ENCODE measurements at places on chromosomes 6 and 20.

DNA sequence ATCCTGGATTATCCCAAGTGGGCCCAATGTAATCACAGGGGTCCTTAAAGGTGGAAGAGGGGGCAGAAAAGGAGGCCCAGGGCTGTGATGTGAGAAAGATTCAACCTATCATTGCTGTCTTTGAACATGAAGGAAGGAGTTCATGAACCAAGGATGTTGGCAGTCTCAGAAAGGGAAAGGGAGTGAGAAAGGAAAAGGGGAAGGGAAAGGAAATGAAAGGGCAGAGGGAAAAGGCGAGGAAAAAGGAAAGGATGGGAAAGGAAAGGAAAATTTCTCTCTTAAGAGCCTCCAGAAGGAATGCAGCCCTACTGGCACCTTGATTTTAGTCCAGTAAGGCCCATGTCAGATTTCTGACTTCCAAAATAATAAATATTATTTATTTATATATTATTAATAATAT is 687.8 kb downstream of the COL12A1 start:
- no peak for DNase-seq
- no peak overlapping the region for H3K4me3 ChIP-seq
- no peaks in the 10 kb centered on the region for H3K36me3 ChIP-seq
- no peaks in the 10 kb centered on the region for H3K4me1 ChIP-seq
- no peak overlapping the region for H3K27ac ChIP-seq
- H3K27me3 ChIP-seq = no peaks in the 10 kb centered on the region

DNA sequence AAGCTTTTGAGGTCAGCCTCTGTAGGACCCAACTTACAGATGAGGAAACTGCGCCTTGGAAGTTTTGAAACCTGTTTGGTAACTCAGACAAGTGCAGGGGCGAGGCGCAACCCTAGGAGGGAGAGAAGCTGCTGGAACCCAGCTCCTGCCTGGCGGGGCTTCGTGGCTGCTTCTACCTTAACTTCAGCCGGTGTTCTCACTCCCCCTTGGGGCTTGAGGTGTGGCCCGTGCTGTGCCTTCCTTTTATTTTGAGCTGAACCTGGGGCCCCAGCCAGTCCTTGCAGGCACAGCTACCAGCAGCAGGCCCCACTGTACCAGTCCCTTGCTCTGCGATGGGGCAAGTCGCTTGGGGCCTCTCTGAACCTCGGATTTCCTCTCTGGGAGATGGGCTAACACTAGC is 12.0 kb downstream of the RBM38 start:
- peaks cover 60% of the 10 kb centered on the region for H3K36me3 ChIP-seq
- DNase-seq = no peak
- no peak overlapping the region for H3K4me3 ChIP-seq
- no peaks in the 10 kb centered on the region for H3K27me3 ChIP-seq

DNA sequence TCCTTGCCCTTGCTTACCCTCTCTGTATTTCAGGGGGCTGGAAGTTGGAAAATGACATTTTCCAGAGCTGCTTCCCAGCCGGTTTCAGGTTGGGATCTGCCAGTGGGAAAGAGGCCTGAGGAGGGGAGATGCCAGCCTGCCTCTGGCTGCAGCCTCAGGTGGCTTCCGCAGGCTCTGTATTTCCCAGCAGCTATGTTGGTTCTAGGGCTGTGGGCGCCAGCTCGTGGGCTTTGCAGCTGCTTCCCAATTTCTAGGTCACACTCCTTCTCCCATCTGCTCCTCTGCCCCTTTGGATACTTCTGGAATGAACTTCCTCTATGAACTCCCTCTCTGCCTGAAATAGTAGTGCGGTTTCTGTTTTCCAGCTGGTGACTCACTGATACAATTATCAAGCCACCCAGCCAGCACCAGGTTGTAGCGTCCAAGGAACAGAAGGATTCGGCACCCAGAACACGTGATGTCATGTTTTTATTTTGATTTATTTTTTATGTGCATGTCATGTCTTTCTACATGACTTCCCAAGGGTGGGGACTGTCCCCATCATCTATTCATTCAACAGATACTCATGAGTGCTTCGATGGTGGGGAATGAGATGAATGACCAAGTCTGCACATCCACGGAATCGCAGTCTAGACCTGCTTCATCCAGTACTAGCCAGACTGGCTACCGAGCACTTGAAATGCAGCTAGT is 38.0 kb downstream of the TGM2 start:
- no peak overlapping the region for H3K4me3 ChIP-seq
- H3K36me3 ChIP-seq = no peaks in the 10 kb centered on the region
- H3K27ac ChIP-seq = no peak overlapping the region
- H3K27me3 ChIP-seq = peaks cover 5% of the 10 kb centered on the region

GRCh38 chr6:138231381-138231886 is 13.1 kb upstream of the PBOV1 start:
- peaks cover 46% of the 10 kb centered on the region for H3K4me1 ChIP-seq
- no peaks in the 10 kb centered on the region for H3K36me3 ChIP-seq
- H3K4me3 ChIP-seq = no peak overlapping the region
- H3K27ac ChIP-seq = no peak overlapping the region
- no peak for DNase-seq
- peaks cover 3% of the 10 kb centered on the region for H3K27me3 ChIP-seq

GRCh38 chr6:78605909-78606446 is 261.4 kb upstream of the IRAK1BP1 start:
- H3K4me3 ChIP-seq = no peak overlapping the region
- no peak overlapping the region for H3K27ac ChIP-seq

- H3K4me1 ChIP-seq = peaks cover 62% of the 10 kb centered on the region
- no peak overlapping the region for H3K27ac ChIP-seq
- H3K27me3 ChIP-seq = no peaks in the 10 kb centered on the region
- peak overlapping the region; percentile 90 for H3K4me3 ChIP-seq
- peaks cover 10% of the 10 kb centered on the region for H3K36me3 ChIP-seq
- DNase-seq = no peak
These were observed 5.6 kb downstream of the ARID1B start for GRCh38 chr6:156782691-156783320.

- no peak overlapping the region for H3K4me3 ChIP-seq
- peaks cover 13% of the 10 kb centered on the region for H3K27me3 ChIP-seq
- DNase-seq = no peak
- no peaks in the 10 kb centered on the region for H3K36me3 ChIP-seq
- peaks cover 5% of the 10 kb centered on the region for H3K4me1 ChIP-seq
- H3K27ac ChIP-seq = no peak overlapping the region
These were observed 161.1 kb upstream of the CARMIL1 start for GRCh38 chr6:25118038-25118437.

DNA sequence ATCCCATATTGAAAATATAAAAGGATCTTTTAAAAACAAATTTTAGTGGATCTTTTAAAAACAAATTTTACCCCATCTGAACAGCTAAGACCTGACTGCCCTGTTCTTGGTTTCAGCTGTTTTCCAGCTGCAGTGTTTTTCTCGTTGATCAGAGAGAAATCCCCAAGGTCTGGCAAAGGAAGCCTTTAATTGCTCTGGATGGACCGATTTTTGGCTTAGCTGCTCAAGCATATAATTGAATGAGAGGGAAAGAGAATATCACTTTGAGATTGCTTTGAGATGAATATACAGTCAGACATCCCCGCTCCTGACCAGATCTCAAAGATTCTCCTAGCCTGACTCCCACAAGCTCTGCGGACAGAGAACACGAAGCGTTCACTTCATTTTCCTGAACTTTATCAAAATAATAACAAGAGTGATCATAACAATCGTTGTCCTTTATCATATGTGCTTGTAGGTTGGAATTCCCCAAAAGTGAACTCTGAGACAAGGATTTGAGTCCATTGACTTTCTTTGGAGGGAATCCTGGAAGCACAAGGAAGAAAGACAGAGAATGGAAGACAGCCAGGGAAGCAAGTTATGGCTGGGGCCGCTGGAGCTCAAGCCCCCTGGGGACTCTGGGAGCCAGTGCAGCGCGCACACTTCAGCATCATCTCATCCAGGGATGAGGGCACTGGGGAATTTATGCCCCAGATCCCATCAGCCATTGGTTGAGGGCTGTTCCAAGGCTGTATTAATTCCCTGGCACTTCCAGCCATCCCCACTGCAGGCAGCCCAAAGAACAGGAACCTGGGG is 101.3 kb downstream of the SNX5 start:
- no peak for DNase-seq
- no peak overlapping the region for H3K27ac ChIP-seq
- no peak overlapping the region for H3K4me3 ChIP-seq

DNA sequence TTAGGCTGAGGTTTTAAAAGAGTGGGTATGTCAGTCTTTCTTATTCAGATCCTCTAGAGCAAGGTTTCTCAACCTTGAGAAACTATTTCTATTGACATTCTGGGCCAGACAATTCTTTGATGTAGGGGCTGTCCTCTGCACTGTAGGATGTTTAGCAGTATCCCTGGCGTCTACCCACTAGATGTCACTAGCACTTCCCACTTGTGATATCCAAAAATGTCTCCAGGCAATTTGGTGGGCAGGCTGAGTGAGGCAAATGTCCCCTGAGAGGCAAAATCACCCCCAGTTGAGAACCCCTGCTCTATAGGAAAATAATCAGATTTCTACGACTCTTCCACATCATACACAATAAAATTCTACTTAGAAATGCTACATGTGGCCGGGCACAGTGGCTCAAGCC is 7.7 kb upstream of the ZKSCAN8 start:
- H3K27ac ChIP-seq = peak overlapping the region; percentile 60
- peaks cover 28% of the 10 kb centered on the region for H3K36me3 ChIP-seq
- peak overlapping the region; percentile 44 for H3K4me3 ChIP-seq
- no peak for DNase-seq
- H3K4me1 ChIP-seq = peaks cover 52% of the 10 kb centered on the region
- H3K27me3 ChIP-seq = no peaks in the 10 kb centered on the region

DNA sequence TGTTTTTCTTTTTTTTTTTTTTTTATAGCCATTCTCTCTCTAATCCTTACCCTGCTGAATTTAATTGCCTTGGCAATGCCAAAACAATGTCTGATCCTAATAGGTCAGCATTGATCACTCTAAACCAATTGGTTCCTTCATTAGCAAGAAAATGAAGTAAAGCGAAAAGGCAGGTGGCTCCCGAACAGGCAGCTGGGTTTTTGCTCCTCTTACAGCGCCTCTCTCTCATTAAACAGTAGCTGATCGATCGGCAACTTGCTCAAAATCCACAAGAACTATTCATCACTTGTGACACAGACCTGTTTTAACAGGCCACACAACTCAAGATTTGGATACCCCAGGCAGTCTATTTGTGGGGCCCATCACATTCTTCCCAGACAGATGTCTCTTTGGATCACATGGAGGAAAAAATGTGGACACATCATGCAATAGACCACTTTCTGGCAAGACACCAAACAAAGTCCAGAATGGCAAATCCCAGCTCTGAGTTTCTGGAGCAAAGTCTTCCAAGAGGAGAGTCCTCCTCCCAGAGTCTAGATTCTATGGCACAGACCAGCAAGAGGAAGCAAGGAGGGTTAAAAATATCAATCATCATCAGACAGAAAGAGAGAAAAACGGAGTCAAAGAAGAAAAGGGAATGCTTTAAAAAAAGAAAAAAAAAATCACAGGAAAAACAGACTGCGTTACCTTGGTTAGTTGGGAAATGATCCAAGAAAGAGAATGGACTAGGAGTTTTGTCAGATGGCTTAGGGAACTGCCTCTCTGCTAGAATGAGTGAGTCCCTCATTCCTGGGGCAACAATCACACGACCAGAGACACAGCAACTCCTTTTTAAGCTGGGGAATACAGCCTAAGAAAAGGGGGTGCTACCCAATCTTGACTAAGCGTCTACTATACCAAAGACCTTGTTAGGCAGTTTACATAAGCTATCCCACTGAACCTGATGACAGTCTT is 247.8 kb downstream of the BTBD9 start:
- H3K36me3 ChIP-seq = no peaks in the 10 kb centered on the region
- DNase-seq = no peak
- H3K4me1 ChIP-seq = peaks cover 7% of the 10 kb centered on the region
- H3K4me3 ChIP-seq = no peak overlapping the region
- H3K27ac ChIP-seq = no peak overlapping the region

DNA sequence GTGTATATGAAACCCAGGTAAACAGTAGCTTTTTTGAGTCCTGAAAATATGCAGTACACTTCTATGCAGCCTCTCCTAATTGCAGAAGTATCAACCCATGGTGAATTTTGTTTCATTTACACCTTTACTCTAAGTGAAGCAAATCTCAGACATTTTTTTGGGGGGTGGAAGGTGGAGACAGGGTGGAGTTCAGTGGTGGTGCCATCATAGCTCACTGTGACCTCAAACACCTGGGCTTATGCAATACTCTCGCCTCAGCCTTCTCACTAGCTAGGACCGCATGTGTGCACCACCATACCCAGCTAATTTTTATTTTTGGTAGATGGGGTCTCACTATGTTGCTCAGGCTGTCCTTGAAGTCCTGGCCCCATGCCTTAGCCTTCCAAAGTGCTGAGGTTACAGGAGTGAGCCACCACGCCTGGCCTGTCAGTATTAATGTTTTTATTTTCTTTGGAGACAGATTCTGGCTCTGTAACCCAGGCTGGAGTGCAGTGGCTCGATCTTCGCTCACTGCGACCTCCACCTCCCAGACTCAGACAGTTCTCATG is 80.3 kb downstream of the JARID2 start:
- peaks cover 82% of the 10 kb centered on the region for H3K4me1 ChIP-seq
- no peak for DNase-seq
- H3K4me3 ChIP-seq = no peak overlapping the region
- H3K27ac ChIP-seq = no peak overlapping the region
- no peaks in the 10 kb centered on the region for H3K27me3 ChIP-seq
- H3K36me3 ChIP-seq = peaks cover 18% of the 10 kb centered on the region

GRCh38 chr20:63955281-63955826 is 862 bp downstream of the UCKL1 start:
- no peak overlapping the region for H3K27ac ChIP-seq
- peaks cover 44% of the 10 kb centered on the region for H3K4me1 ChIP-seq
- no peaks in the 10 kb centered on the region for H3K27me3 ChIP-seq
- peak; percentile 40 for DNase-seq
- H3K4me3 ChIP-seq = peak overlapping the region; percentile 83
- H3K36me3 ChIP-seq = no peaks in the 10 kb centered on the region

- no peaks in the 10 kb centered on the region for H3K36me3 ChIP-seq
- no peak overlapping the region for H3K27ac ChIP-seq
- no peak for DNase-seq
- no peak overlapping the region for H3K4me3 ChIP-seq
- peaks cover 2% of the 10 kb centered on the region for H3K27me3 ChIP-seq
These were observed 82.4 kb upstream of the TGM3 start for GRCh38 chr20:2213401-2213800.

- H3K27me3 ChIP-seq = no peaks in the 10 kb centered on the region
- peaks cover 30% of the 10 kb centered on the region for H3K36me3 ChIP-seq
- H3K27ac ChIP-seq = no peak overlapping the region
- H3K4me1 ChIP-seq = peaks cover 9% of the 10 kb centered on the region
- DNase-seq = no peak
These were observed 117.4 kb upstream of the PRDM1 start for GRCh38 chr6:105968603-105969333.

- no peaks in the 10 kb centered on the region for H3K27me3 ChIP-seq
- peaks cover 62% of the 10 kb centered on the region for H3K36me3 ChIP-seq
- H3K4me3 ChIP-seq = no peak overlapping the region
- no peak for DNase-seq
- H3K4me1 ChIP-seq = peaks cover 2% of the 10 kb centered on the region
- H3K27ac ChIP-seq = no peak overlapping the region
These were observed 64.1 kb upstream of the FBXO30 start for GRCh38 chr6:145878591-145879295.

GRCh38 chr6:144413418-144413817 is 128.3 kb downstream of the UTRN start:
- DNase-seq = no peak
- no peak overlapping the region for H3K4me3 ChIP-seq
- H3K27ac ChIP-seq = no peak overlapping the region
- peaks cover 10% of the 10 kb centered on the region for H3K36me3 ChIP-seq
- peaks cover 8% of the 10 kb centered on the region for H3K4me1 ChIP-seq
- peaks cover 2% of the 10 kb centered on the region for H3K27me3 ChIP-seq
